ENCODE measurements at places on chromosomes 4 and X.

DNA sequence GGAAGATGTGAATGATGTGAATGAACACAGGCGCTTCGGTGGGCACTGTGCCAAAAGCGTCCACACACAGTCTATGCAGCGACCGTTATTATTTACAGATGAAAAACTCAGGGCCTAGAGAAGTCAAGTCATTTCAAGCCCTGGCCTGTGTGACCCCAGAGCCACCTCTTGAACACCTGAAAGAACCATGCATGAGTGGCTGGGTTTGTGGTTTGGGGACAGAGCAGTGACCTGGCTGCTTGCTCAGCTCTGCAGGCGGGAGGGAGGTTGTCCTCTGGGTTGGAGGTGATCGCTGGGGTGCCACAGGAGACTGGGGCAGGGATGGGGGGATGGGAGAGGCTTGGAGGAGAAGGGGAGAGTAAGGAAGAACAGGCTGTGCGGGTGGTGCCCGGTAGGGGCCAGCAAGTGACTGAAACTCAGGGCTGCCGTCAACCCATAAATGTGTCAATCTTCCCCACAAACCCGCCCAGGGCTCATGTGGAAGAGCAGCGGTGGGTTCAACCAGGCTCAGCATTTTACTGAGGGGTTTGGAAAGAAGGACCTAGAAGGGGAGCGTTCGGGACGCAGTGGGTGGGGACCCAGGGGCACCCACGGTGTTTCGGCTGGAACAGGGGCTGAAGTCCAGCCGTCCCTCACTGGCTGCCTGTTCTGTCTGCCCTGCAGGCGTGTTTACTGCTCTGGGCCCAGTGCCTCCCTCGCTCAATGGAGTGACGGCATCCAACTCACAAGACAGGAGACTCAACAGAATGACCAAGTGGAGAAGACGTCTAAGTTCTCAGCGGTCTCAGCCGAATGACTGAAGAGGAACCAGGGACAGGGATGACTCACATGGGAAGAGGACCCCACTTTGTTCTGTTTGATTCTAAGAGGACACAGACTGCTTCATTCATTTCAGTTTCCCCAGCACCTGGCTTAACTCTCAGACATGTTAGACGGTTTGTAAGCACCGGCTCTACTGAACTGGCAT, 167.8 kb downstream of the AFAP1 start:
- no peak for DNase-seq

DNA sequence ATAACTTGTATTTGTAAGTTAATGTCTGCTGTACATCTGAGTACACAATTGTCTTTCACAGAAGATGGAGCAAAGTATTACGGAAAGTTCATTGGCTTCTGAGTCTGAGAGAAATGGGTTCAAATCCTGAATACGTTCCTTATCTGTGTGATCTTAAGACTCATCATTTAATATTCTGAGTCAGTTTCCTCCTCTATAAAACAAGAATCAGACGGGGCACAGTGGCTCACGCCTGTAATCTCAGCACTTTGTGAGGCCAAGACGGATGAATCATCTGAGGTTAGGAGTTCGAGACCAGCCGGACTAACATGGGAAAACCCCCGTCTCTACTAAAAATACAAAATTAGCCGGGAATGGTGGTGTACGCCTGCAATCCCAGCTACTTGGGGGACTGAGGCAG, 57.8 kb downstream of the APBB2 start:
- no peak for DNase-seq

DNA sequence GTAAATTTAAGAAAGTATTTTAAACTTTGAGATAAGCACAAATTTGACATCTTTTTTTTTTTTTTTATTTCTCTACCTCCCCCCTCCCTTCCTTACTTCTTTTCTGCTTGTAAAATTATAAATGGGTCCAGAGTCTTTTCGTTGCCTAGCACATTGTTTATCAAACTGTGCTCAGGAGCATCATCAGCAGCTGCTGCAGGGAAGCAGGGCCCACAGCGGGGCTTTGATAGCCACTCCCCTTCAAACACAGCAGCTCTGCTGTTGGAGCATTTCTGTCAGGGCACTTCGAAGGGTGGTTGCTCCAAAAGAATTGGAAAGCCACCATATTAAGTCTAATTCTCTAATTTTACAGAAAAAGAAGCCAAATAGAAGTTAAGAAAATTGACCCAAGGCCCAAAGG, 588.3 kb downstream of the SPRY1 start:
- DNase-seq, result no peak

DNA sequence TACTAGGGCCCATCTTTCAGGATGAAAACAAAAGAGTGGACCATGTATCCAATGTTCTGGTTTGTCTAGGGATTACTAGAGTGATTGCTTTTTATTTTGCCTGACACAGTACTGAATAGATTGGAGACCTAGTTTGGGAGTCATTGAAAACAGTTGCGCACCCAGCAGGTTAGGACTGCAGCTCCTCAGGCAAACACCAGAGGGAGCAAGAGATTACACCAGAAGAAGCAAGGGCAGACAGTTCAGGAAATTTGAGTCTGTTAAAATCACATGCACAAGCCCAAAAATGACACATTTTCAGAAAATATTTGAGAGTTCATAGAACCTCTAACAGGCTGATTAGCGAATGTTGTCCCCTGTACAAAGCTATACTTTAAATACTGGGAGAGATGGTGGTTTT, 55.6 kb downstream of the CYLC1 start:
- DNase-seq, result no peak

- no peak for DNase-seq
Observed at GRCh38 chrX:109841257-109841656, 108.2 kb upstream of the ACSL4 start.

GRCh38 chr4:48667148-48667547, 112.9 kb downstream of the FRYL start:
- no peak for DNase-seq

DNA sequence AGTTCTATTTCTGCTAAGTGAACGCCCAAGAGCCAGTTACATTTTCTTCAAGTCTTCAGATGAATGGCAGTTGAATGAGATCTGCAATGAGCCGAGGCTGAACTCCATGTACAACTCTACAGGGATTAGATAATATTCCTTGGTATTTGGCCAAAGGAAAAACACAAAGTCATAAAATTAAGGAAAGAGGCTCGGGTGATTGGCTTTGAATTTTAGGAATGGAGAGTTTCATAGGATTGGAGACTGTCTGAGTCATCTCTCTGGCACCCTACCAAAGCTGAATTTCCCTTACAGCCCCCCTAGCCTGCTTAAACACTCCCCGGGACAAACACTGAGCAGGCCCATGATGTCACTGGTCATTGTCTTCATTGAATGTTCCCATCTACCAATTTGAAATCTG, 188.0 kb upstream of the C1QTNF7 start:
- no peak for DNase-seq

- DNase-seq, result no peak
Observed at GRCh38 chr4:135015771-135016170, 814.2 kb upstream of the PABPC4L start.

GRCh38 chrX:69309074-69309792, 144.0 kb upstream of the PJA1 start:
- no peak for DNase-seq

- no peak for DNase-seq
Observed at GRCh38 chr4:73576381-73576780, 43.9 kb downstream of the RASSF6 start.

GRCh38 chr4:121758925-121759568, 5.9 kb downstream of the SMIM43 start:
- no peak for DNase-seq

- DNase-seq, result no peak
Observed at GRCh38 chr4:32128549-32128948, 1408.4 kb downstream of the PCDH7 start.
